ENCODE measurements at places on chromosomes 5 and 9.

DNA sequence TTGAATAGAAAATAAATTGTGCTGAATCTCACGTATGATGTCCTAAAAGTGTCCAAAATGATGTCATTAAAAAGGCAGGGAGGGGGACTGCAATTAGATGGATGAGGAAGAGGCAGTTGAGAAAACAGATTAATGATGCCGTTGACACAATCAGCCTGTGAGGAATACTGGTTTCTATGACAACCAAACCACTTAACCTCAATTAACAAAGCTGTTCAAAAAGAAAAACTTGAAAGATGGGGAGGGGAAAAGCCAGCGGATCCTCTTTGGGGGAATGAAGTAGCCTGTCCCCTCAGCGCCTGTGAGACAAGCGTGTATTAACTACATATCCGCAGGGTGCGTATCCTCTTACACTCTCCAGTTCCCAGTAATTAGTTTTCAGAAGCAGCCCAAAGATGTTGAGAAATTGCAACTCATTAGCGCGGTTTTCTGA is 160.7 kb downstream of the TTC39B start:
- H3K4me3 ChIP-seq = no peak overlapping the region
- H3K27me3 ChIP-seq = peaks cover 19% of the 10 kb centered on the region
- H3K27ac ChIP-seq = no peak overlapping the region
- no peaks in the 10 kb centered on the region for H3K4me1 ChIP-seq
- DNase-seq = no peak

DNA sequence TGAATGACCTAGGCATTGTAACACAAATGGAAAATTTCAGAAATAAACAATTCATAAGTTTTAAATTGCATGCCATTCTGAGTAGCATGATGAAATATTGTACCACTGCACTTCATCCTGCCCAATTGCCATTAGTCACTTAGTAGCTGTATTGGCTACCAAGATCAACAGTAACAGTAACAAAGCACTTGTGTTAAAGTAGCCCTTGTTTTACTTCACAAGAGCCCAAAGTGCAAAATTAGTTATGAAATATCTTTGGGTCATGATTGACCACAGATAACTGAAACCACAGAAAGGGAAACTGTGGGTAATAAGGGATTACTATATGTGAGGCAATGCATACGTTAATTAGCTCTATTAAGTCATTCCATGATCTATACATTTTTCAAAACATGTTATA is 33.3 kb upstream of the RORB start:
- DNase-seq = no peak
- no peaks in the 10 kb centered on the region for H3K4me1 ChIP-seq
- H3K4me3 ChIP-seq = no peak overlapping the region
- no peaks in the 10 kb centered on the region for H3K36me3 ChIP-seq

DNA sequence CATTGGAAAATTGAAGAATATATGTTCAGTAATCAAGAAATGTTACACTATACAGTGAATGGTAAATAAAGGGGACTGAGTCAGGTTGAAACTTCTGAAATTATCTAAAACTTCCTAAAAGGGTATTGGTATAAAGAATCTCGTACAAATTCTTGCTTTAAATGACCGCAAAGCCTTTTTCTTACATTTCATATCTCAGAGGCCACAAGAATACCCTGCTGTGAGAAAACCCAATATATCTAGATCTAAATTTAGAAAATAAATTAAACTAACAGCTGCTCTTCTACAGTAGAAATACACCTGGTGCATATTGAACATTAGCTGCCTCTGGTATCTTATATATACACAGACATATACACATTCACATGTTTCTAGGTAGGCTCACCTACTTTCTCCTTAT is 221.7 kb downstream of the PCSK5 start:
- no peaks in the 10 kb centered on the region for H3K4me1 ChIP-seq
- no peaks in the 10 kb centered on the region for H3K36me3 ChIP-seq
- no peak for DNase-seq
- H3K27ac ChIP-seq = no peak overlapping the region

DNA sequence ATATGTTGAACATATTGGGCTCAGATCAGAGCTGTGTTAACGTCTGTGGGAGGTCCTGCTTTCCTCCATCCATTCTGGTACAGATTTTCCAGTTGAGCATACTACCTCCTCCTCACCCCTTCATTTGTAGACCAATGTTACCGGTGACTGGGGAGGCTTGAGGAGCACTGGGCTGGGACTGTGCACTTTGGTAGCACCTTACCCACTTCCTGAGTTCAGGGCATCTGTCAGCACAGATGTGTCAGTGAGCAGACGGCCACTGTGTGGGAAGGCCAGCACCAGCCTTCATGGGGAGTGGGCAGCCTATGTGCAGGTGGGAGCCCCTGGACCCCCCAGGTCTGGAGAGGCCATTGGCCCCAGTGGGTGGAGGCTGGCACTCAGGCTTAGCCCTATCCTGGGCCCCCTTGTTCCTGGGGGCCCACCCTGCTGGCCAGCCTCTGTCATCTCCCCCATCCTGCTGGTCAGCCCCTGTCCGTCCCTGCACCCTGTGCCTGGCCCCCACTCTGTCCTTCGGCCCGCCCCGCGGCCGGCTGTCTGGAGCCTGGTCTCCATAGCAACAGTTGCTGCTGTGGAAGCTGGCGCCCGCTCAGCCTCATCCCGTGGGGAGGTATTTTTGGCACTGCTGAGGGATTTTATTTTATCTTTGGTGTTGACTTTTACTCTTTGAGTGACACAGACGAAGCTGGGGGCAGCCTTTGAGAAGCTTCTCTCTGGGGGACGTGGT is 21.3 kb downstream of the WNK2 start:
- H3K36me3 ChIP-seq = no peaks in the 10 kb centered on the region
- H3K27ac ChIP-seq = no peak overlapping the region
- no peak for DNase-seq
- no peak overlapping the region for H3K4me3 ChIP-seq
- H3K4me1 ChIP-seq = no peaks in the 10 kb centered on the region

- H3K4me1 ChIP-seq = no peaks in the 10 kb centered on the region
- H3K27me3 ChIP-seq = no peaks in the 10 kb centered on the region
- no peak overlapping the region for H3K4me3 ChIP-seq
- H3K36me3 ChIP-seq = no peaks in the 10 kb centered on the region
- DNase-seq = peak; percentile 74
Measured at GRCh38 chr5:60538955-60539866, 160.8 kb downstream of the DEPDC1B start.

DNA sequence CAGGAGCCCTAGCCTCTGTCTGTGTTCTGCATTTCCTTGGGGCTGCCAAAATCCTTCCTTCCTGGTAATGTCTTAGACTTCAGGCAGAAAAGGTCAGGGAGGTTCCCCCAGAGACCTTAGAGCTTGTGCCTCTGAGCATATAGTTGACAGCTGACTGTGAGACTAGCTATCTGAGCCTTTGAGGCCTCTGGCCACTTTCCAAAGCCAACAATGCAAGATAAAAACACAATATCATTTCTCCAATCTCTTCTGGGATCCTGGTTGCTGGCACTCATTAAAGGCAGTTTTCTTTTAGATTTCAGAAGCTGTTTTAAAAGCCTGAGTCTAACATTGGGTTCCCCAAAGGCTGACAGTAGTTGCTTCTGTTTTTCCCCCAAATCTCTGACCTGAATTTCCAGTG is 13.2 kb upstream of the GLRA1 start:
- no peaks in the 10 kb centered on the region for H3K36me3 ChIP-seq
- no peaks in the 10 kb centered on the region for H3K4me1 ChIP-seq
- H3K4me3 ChIP-seq = no peak overlapping the region
- H3K27me3 ChIP-seq = no peaks in the 10 kb centered on the region

All from mesenchymal stem cell (in vitro differentiated cells and primary cell).